Activated CD8-positive, alpha-beta memory T cell treated with anti-CD3 and anti-CD28 coated beads for 1 hour (primary cell): ENCODE measurements at places on chromosomes 11 and 22.

DNA sequence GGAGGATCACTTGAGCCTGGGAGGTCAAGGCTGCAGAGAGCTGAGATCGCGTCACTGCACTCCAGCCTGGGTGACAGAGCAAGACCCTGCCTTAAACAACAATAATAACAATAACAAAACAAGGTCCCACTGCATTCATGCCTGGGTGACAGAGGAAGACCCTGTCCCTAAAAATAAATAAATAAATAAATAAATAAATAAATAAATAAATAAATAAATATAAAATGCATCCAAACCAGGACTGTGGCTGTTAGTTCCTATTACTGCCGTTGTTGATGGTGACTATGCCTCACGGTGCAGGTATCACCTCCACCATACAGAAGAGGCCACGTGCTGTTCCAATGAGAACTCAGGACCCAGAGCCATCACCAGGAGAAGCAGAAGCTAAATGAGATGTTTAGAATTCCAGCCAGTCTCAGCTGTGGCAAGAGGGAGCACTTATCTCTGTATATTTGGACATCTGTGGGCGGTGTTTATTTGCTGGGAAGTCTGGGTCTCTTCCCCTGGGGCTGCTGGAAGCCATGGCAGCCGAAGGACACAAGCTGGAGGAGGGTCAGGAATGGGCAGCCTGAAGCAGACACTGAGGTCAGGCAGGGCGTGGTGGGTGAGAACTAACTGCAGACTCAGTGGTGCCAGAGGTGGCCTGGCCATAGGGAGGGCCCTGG lies 21.6 kb downstream of the C11orf86 start:
- no peak for DNase-seq

- DNase-seq, result no peak
Measured at GRCh38 chr11:111977146-111978027, 40.2 kb downstream of the DIXDC1 start.

- no peak for DNase-seq
Measured at GRCh38 chr22:44360668-44361381, 48.1 kb upstream of the SHISAL1 start.

GRCh38 chr11:19283991-19284390 lies 43.2 kb upstream of the E2F8 start:
- DNase-seq, result no peak

DNA sequence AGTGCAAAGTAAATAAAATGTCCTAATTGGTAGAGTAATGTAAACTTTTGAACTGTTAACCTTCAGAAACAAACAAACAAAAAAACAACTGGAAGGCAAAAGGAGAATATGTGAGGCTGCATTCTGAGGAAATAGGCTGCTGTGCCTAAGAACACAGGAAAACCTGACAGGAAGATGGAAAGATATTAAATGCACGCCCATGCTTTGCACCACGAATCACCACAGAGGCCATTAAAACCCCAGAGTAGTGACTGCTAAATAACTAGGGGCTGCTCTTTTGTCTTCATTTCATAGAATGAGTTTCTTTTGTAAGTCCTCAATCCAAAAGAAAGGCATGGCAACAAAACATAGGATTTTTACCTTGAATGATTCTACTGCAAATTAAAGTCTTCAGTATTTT lies 436.0 kb downstream of the RAB38 start:
- no peak for DNase-seq

GRCh38 chr11:57153448-57153847 lies 28.3 kb upstream of the LRRC55 start:
- DNase-seq, result no peak

- peak; percentile 51 for DNase-seq
Measured at GRCh38 chr22:41197038-41197972, 7.8 kb upstream of the L3MBTL2 start.

GRCh38 chr22:43185860-43186261 lies 1.1 kb downstream of the TTLL12 start:
- DNase-seq, result no peak

GRCh38 chr11:79506734-79507344 lies 66.0 kb upstream of the TENM4 start:
- DNase-seq, result no peak

GRCh38 chr22:26671317-26672059 lies 14.1 kb downstream of the MIAT start:
- peak; percentile 27 for DNase-seq

- no peak for DNase-seq
Measured at GRCh38 chr22:28241656-28242290, 322.7 kb upstream of the PITPNB start.

- no peak for DNase-seq
Measured at GRCh38 chr11:102386136-102386734, 39.2 kb downstream of the BIRC2 start.
